ENCODE measurements at places on chromosomes 12 and 14.

GRCh38 chr12:130097342-130097741 is 64.9 kb upstream of the FZD10 start:
- DNase-seq, result no peak

DNA sequence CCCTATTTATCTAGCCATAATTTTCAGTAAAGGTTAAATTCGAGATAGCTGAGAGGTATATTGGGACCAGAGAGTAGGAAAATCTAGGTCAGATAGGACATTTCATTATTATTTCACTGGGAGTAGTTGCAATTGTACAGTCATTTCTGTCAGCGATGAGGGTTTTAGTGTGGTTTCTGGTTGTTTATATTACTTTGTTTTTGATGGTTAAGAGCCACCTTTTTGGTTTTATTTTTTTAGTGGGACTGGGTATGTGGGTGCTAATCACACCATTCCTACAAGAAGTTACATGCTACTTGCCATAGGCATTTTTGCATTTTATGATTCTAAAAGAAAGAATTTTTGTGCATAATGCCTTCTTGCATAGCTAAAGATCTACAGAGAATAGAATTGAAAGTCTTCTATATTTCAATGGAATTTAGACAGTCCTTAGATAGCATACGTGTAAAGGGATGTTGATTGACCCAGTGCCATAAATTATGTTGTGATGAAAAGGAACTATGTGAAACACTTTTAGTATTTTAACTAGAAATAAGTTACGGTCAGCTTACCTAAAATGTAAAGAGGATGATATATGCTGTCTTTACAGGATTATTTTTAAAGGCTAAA is 85.2 kb downstream of the KTN1 start:
- DNase-seq, result no peak

DNA sequence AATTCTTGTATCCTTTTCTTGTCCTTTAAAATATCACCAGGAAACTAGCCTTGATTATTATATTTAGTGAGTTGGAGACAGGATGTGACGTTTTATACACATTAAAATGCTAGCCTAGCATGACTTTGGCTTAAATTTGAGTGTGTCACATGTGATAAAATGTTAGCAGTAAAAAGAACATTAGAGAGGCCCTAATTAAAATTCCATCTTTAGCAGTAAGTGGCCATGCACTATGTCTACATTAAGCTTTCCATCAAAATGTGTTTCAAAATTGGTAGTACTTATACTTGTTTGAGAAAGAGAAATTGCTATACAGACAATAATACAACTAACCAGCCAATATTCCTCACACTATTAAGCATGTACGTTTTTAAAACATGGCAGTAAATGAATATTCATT is 29.9 kb upstream of the MGAT4C start:
- DNase-seq, result no peak

DNA sequence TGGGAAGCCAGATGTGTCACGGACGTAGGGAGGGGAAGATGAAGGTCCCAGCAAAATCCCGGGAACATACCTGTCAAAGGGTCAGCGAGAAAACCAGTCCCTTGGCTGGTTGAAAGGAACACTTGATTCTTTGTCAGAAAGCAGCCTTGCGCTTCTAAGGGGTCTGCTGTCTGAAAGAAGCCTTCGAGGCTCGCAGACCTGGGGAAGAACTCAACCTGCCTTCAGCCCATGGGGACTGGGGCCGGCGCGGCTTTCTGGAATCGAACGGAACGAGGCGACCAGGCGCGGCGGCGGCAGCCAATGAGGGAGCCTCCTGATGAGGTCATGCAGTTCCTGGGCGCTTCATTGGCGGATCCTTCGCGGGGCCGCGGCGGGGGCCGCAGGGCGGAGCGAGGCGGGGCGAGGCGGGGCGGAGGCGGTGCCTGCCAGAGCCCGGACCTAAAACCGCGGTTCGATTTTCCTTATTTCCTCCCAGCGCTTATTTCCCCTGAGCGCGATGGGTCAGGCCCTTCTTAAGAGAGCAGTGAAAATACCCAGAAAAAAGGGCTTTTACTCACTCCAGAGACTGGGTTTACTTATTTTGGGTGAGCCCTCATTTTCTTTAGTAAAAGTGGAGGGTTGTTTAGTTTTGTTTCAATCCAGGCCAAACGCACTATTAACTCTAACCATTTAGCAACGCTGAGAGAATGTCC is 11.8 kb upstream of the TTC7B start:
- DNase-seq, result peak; percentile 88

GRCh38 chr14:68680541-68681051 is 112.3 kb downstream of the ZFP36L1 start:
- no peak for DNase-seq

DNA sequence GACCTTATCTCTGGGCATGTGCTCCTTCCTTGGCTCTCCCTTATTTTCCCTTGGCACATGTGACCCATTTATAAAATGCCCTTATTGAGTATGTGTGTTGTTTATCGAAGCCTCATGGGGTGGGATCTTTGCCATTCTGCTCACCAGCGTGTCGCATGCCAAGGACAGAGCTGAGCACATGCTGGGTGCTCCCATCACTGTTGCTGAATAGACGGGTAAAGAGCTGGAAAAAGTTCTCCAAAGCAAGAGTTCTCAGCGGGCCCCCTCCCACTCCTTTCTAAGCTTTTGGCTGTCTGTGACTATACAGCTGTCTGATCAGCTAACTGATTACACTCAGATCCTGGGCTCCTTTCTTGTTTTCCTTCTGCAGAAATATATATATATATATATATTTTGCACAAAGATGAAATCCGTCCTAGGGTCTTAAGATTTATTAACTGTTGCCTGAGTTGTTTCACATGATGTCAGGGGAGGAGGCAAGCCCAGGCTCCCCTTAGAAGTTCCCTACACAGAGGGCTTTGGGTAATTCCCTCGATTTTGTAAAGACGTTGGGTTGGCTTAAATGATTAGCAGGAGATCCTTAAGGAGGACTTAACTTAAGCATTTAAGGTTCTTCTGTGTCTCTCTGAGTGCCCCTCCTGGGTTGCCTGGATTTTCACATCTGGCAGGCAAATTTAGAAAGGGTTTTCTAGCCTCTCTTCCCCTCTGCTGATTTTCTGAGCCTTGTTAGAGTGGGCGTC is 71.6 kb downstream of the TMEM132C start:
- DNase-seq, result no peak
